Right ventricle myocardium superior (tissue), 1 donor: ENCODE measurements at places on chromosomes 3 and 15. TPM values are rescaled to one million over a fixed set of nuclear protein-coding genes. Genes with fewer than 3 reads are reported as not detected.

DNA sequence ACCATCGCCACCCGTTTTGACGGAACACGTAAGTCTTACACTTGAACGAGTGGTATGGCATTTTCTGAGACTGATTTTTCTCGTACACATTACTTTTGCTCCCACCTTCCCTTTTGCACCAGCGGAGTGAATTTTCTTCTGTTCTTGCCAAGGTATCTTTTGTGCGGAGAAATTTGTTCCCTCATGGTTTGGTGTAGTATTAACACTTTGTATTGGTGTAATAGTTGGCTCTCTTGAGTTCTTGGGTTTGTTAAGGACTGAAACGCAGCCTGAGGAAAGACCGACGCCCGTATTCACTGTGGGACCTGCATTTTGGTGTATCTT is 420 bp downstream of the KCNH8 start:
- no peak for DNase-seq

GRCh38 chr3:26312816-26313215 is 309.8 kb upstream of the LRRC3B start:
- DNase-seq, result no peak

DNA sequence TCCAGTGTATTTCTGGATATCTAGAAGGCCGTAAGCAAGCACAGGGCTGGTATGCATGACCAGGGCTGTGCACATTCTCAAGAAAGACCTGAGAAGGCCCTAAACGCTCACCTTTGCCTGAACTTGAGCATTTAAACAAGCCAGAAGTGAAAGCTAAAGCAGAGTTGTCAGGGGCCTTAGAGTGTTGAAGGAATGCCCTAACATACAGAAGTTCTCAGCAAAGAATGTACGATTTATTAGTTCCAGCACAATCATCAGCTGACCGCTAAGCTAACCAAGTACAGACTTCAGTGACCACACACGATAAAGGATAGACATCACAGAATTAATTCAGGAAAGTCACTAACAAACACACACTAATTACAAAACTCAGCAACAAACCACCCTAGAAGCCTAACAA is 8.7 kb downstream of the HLTF start:
- no peak for DNase-seq

DNA sequence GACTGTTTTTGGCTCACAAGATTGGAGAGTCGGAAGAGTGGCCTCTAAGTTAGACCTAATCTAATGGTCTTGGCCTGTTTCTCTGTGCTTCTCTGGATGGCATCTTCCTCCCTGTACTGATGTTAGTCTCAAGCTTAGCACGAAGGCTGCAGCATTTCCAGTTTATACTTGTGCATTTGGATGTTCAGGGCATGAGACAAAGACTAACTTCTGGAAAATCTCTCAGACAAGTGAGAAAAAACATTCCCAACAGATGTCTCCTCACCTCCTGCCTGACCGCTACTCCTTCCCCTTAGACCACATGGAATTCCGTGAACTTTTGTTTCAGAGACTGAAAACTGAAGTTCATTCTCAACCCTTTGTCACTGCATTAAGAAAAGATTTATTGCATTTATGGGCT is 410.8 kb upstream of the MCTP2 start:
- no peak for DNase-seq

The CPA3 gene
- 2.1 TPM for total RNA-seq

The TERB2 gene
- not detected for total RNA-seq

The PLCL2 gene
- 64.5 TPM for total RNA-seq
